ENCODE measurements at places on chromosomes 6 and 20.

GRCh38 chr20:10250902-10251301, 32.3 kb downstream of the SNAP25 start:
- DNase-seq, result peak; percentile 36

GRCh38 chr6:12806796-12807195, 90.2 kb downstream of the PHACTR1 start:
- no peak for DNase-seq

- DNase-seq, result no peak
Measured at GRCh38 chr6:116088946-116089345, 11.7 kb upstream of the NT5DC1 start.

GRCh38 chr6:140401761-140402160, 1027.3 kb upstream of the CITED2 start:
- no peak for DNase-seq

GRCh38 chr20:37533154-37533715, 5.6 kb upstream of the BLCAP start:
- no peak for DNase-seq

DNA sequence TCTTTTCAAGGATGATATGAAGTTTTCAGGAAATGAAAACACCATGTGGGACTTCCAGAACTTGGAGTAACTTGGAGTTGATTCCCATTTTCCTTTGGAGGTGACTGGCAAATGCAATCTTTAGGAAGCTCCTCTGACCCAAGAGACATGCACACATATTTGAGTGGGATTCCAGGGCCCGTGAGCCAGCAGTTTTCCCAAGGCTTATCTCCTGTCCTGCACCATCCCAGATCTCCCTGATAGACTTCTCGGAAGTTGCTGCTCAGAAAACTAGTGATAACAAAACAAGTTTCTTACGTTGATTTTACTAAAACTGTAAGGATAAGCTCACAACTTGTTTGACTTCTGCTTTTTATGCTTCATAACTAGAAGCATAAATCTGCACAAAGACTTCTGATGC, 25.6 kb downstream of the SLC35F1 start:
- DNase-seq, result no peak

DNA sequence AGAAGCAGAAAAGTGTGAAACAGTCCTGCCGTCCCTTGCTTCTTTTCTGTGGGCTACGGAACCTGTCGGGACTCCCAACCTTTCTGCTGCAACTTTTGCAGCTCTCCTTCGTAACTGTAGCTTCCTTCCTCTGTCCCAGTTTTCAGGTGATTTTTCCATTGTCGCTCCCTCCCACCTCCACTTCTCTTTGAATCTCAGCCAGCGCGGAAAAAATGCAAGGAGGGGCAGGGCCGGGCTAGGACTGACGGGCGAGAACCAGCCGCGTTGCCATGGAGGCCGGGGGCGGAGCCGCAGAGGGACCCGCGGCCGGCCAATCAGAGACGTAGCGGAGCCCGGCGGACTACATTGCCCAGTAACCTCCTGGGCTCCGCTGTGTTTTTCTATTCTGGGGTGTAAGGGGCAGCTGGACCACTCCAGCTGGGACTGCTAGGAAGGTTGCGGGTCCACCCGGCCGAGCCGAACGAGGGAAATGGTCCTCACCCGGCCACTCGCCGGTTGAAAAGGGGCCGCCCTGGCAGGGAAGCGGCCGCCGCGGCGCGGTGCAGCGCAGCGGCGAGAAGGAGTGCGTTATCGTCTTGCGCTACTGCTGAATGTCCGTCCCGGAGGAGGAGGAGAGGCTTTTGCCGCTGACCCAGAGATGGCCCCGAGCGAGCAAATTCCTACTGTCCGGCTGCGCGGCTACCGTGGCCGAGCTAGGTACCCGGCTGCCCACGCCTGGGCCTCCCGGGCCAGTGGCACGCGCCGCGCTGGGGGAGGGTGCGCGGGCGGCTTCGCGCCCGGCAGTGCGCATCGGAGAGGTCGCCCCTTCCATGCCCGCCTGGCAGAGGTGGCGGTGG, at the start of the genes CYP39A1 and SLC25A27:
Gene CYP39A1 (minus strand): TSS at position 216 of the 836 bp plus-strand sequence. CDS start 236 bp downstream, outside the sequence.
Gene SLC25A27 (plus strand): TSS at position 373 of the 836 bp plus-strand sequence. CDS start 218 bp downstream, at position 591.
- peak; percentile 86 for DNase-seq

- DNase-seq, result peak; percentile 64
Measured at GRCh38 chr6:144219056-144219685, 66.0 kb upstream of the UTRN start.

GRCh38 chr6:36914227-36914794, 28.6 kb downstream of the C6orf89 start:
- DNase-seq, result peak; percentile 55

DNA sequence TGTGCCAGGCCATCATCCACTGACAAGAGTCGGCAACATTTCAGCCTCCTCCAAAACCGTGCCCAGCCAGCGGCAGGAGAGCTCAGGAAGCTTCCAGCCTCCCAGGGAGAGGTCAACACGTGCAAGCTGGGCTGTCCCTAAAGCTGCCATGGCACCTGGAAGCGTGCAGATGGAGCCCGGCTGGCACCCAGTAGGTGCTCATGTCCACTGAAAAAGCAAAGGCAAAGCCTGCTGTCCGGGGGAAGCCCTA, 14.4 kb upstream of the TLDC2 start:
- no peak for DNase-seq

- DNase-seq, result peak; percentile 45
Measured at GRCh38 chr6:29651413-29652197, 5.3 kb upstream of the MOG start.

DNA sequence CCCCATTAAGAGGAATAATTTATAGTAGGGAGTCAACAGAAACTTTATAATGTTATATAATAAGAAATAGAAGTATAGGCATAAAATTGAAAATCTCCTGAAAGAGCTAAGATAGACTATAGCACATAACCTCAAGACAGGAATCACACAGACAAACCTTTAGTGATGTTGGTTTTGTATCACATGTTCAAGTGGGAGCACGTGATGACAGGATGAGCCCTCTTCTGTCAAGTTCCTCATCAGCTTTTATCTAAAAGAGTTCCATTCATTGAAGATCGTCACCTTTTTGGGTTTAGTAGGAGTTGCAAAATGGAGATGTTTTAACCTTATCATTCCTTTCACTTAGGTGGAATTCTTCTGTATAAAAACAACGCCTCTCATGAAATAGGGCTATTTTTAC, 127.0 kb downstream of the MCHR2 start:
- DNase-seq, result no peak

DNA sequence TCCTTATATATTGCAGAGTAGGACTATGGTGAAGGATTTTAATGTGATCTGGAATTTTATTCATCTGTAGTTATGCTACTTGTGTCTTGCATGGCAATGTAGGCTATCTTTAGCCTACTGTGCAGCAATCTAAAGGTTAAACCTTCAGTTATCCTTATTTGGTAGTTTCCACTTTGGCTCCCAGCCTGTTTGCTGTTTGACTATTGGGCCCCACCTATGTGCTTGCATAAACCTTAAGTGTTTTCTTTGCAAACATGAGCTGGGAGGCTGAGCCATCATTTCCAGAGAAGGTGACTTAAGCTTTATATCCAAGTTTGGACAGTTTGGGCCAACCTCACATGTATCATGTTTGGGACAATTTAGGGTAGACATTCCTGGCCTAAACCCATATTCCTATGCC, 537.5 kb downstream of the BTBD3 start:
- no peak for DNase-seq

- DNase-seq, result peak; percentile 29
Measured at GRCh38 chr6:71393471-71393870, 104.9 kb downstream of the OGFRL1 start.

GRCh38 chr20:41352106-41352505, 11.5 kb downstream of the LPIN3 start:
- no peak for DNase-seq

DNA sequence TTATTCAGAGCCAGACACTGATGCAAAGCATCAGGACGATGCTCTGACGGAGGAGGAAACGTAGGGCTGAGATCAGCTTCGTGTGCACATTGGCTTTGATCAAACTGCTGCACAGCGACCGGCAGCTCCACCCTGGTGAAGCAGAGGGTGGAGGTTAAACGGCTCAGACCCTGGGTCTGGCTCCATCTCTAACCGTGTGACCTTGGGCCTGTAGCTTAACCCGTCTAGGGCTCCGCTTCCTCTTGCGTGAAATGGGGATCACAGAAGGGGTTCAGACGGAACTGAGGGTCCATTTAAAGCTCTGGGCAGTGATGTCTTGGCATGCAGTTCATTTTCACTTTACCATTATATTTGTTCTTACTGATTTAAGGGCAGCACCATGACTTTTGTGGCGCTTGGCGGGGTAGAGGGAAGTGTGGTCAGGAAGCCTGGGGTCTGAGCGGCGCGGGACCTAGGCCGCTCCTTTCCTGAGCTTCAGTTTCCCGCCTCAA, 644 bp downstream of the RBL1 start:
- DNase-seq, result no peak

All from astrocyte of the spinal cord (primary cell).